Osteoblast (primary cell): ENCODE measurements at places on chromosomes 1 and 21. TPM values are rescaled to one million over a fixed set of nuclear protein-coding genes. Genes with fewer than 3 reads are reported as not detected.

- H3K27me3 ChIP-seq, result no peaks in the 10 kb centered on the region
- H3K36me3 ChIP-seq, result peaks cover 8% of the 10 kb centered on the region
- peaks cover 6% of the 10 kb centered on the region for H3K4me1 ChIP-seq
- no peak overlapping the region for H3K27ac ChIP-seq
These were observed 50.4 kb upstream of the KIAA1614 start for GRCh38 chr1:180862305-180862704.

DNA sequence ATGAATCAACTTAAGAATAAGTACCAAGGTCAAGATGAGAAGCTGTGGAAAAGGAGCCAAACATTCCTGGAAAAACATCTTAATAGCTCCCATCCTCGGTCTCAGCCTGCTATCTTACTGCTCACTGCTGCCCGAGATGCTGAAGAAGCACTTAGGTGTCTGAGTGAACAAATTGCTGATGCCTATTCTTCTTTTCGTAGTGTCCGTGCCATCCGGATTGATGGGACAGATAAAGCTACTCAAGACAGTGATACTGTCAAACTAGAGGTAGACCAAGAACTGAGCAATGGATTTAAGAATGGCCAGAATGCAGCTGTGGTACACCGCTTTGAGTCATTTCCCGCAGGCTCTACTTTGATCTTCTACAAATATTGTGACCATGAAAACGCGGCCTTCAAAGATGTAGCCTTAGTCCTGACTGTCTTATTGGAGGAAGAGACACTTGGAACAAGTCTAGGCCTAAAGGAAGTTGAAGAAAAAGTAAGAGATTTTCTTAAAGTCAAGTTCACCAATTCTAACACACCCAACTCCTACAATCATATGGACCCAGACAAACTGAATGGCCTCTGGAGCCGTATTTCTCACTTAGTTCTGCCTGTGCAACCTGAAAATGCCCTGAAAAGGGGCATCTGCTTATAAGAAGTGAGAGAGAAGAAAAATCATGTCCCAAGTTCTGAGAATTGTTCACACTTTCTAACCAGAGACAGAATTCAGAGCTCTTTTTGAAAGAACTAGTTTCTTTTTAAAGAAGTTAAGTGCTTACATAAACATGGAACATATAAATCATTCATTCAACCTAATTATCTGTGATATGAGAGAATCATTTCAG is 35.7 kb downstream of the TOR1AIP1 start:
- no peaks in the 10 kb centered on the region for H3K27me3 ChIP-seq
- peaks cover 8% of the 10 kb centered on the region for H3K4me1 ChIP-seq
- H3K27ac ChIP-seq, result no peak overlapping the region
- DNase-seq, result no peak
- no peak overlapping the region for H3K4me3 ChIP-seq

DNA sequence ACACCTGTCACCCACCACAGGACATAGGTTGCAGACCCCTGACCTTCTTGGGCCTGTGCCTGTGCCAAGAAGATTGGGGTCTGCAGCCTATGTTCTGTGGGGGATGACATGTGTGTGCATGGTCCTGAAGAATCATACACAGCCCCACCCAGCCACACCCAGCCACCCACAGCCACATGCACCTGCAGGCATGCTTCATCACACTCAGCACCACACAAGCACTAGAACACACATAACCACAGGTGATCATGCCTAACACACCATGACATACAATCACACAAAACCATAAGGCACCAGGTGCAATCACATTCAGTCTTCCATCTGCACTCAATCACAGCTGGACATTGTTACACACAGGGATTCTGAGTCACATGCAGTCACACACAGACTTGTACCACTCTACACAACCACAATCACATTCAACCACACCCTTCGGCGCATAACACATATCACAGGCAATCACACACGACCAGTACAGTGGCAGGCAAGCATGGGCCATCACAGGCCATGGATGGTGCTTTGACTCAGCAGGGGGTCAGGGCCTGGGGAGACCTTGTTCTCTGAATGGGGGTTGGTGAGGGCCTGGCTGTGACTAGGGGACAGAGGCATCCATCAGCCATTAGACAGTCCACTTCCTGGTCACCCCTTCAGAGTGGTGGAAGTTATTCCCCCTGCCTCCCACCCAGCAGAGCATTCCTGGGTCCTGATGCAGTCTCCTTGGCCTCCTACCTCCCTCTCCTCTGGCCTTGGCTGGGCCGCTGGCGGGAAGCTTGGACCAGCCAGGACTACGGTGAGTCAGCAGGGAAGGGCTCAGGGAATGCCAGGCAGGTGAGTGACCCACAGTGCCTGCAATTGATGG is 44.3 kb upstream of the EPS8L3 start:
- H3K4me3 ChIP-seq, result no peak overlapping the region
- no peak overlapping the region for H3K27ac ChIP-seq
- H3K4me1 ChIP-seq, result peaks cover 27% of the 10 kb centered on the region
- DNase-seq, result no peak
- no peaks in the 10 kb centered on the region for H3K27me3 ChIP-seq

The TNFAIP8L2 gene
- total RNA-seq, result not detected in 2 replicates

The SPTA1 gene
- under 0.01 TPM in 2 replicates for total RNA-seq
